ENCODE measurements at places on chromosomes 3 and 15. TPM values are rescaled to one million over a fixed set of nuclear protein-coding genes. Genes with fewer than 3 reads are reported as not detected.

The USP8 gene
- total RNA-seq = 52.1 TPM

DNA sequence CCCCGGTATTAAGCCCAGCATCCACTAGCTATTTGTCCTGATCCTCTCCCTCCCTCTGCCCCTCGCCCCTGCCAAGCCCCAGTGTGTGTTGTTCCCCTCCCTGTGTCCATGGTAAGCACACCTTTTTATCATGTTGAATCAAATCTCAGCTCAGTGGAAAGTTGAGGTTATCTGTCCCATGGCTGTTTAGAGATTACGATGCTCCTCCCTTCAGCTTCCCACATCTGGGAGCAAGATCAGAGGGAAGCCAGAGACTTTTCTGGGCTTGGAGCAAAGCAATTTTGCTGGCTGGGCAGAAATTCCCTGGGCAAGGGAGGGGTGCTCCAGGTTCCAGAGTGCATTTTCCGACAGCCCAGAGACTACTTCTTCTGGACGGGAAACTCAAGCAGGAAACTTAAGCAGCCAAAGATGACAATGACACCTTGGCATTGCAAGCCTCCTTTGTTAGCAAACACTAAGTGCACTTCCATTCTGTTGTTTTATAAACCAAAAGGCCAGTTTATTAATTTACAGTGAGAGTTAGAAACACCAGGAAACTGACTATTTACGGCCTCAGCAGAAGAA is 104.5 kb downstream of the MESD start:
- no peaks in the 10 kb centered on the region for H3K36me3 ChIP-seq
- H3K4me3 ChIP-seq = no peak overlapping the region
- no peaks in the 10 kb centered on the region for H3K4me1 ChIP-seq
- no peak for DNase-seq
- no peak overlapping the region for H3K27ac ChIP-seq

DNA sequence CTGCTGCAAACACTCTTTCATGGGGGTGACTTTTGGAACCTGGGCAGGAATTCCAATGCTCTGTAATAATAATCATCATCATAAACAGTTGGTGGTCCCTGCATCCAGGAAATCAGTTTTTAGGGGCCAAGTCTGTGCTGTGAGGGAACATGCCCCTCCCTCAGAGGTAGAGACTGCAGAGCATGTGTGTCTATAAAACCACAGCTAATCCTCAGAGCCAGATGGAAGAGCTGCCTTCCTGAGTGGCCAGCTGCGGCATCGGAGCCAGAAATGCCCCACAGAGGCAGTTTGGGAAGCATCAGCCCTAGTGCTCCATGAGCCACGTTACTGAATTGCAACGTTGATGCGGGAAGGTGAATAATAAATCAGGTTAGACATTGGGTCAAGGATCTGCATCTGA is 12.9 kb upstream of the TPM1 start:
- DNase-seq = no peak
- peaks cover 6% of the 10 kb centered on the region for H3K4me1 ChIP-seq
- no peak overlapping the region for H3K4me3 ChIP-seq

The HRG gene
- total RNA-seq = not detected

DNA sequence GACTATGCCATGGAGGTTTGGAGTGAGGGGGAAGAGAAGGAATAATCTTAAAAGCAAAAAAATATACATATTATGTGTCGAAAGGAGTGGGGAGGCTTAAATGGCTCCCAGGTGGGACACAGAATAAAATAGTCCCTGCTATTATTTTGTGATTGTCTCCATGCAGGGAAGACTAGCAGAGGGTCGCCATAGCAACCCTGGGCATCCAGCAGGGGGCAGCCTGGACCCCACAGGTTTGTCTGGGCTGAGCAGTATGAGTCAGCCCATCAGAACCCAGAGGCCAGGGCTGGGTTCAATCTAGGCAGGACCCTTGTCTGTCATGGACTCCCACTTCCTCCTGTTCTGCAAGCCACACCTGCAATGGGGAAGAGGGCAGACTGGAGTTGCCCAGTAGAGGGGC is 17.6 kb upstream of the LINGO1 start:
- H3K27ac ChIP-seq = no peak overlapping the region
- H3K36me3 ChIP-seq = no peaks in the 10 kb centered on the region
- no peak for DNase-seq
- H3K27me3 ChIP-seq = no peaks in the 10 kb centered on the region
- no peak overlapping the region for H3K4me3 ChIP-seq
- no peaks in the 10 kb centered on the region for H3K4me1 ChIP-seq

GRCh38 chr3:127671523-127672428 is 976 bp upstream of the ABTB1 start:
- no peaks in the 10 kb centered on the region for H3K27me3 ChIP-seq
- H3K4me3 ChIP-seq = peak overlapping the region; percentile 89
- DNase-seq = no peak
- no peaks in the 10 kb centered on the region for H3K36me3 ChIP-seq
- H3K27ac ChIP-seq = peak overlapping the region; percentile 91

DNA sequence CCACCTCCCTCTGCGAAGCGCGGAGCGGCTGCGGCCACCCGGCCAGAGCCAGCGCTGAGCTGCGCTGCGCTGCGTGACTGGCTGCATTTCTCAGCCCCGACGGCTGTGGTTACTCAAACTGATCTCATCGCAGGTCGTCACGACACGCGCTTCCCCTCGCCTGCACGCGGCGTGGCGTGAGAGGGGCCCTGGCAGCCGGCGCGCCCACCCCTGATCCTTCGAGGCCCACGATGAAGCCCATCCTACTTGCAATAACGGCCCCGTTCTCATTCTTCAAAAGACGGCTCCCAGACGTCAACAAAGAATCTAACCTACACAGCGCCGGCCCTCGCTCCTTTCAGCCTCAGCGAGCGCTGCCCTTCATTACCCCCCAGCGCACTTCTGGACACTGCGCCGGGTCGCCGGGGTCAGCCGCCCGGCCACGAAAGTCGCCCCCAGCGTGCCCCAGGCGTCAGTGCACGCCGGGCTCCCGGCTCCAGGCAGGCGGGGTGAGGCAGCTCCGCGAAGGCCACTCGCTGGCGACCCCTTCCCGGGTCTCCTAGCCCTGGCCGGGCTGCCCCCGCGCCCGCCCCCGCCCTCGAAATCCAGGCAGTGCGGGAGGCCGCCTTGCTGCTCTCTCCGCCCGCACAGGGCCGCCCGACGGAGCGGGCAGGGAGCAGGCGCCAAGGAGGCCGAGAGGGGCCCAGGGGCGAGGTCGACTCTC is 9.9 kb upstream of the LEKR1 start:
- no peaks in the 10 kb centered on the region for H3K36me3 ChIP-seq
- H3K27ac ChIP-seq = peak overlapping the region; percentile 86
- H3K27me3 ChIP-seq = no peaks in the 10 kb centered on the region

DNA sequence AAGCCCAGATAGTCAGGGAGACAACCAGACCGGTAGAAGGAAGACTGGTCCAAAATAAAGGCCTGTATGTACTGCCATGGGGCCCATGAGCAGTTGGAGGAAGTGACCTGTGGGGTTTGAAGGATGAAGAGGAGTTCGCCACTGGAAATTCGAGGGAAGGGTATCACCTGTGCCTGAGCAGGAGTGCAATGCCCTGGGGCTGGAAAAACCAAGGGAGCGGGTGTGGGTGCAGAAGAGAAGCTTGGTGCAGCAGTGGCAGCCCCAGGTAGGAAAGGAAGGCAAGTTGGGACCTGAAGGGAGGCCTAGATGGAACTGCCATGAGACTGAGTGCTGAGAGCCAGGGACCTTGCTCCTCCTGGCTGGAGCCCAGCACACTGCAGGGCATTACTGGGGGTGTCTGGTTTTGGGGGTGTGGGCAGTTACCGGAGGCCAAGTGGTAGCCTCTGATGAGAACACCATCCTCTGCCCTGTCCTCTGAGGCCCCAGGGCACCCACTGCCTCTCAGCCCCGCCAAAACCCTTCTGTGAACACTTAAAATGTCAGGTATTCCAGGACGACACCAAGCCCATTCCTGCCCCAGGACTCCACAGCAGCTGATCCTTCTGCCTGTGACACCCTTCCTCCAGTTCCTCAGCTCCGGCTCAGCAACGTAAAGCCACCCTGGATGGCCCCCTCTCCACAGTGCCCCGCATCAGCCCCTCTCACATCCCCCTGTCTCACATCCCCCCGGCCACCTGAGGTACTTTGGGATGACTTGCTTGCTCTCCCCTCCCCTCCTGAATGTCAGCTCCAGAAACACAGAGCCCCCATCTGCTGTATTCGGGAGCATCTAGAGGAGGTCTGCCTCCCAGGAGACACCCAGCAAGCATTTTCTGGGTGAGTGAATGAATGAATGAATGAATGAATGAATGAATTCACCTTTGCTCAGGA is 42.9 kb downstream of the WNT7A start:
- H3K27me3 ChIP-seq = no peaks in the 10 kb centered on the region
- H3K27ac ChIP-seq = no peak overlapping the region
- H3K4me3 ChIP-seq = no peak overlapping the region
- no peak for DNase-seq
- no peaks in the 10 kb centered on the region for H3K36me3 ChIP-seq

The GOLGA8A gene
- total RNA-seq = 113 TPM

- H3K4me3 ChIP-seq = no peak overlapping the region
- no peaks in the 10 kb centered on the region for H3K4me1 ChIP-seq
- H3K27me3 ChIP-seq = no peaks in the 10 kb centered on the region
- no peaks in the 10 kb centered on the region for H3K36me3 ChIP-seq
- no peak overlapping the region for H3K27ac ChIP-seq
- DNase-seq = no peak
Observed at GRCh38 chr3:10205451-10206165, 40.9 kb downstream of the IRAK2 start.

The MYNN gene
- 19.4 TPM for total RNA-seq

DNA sequence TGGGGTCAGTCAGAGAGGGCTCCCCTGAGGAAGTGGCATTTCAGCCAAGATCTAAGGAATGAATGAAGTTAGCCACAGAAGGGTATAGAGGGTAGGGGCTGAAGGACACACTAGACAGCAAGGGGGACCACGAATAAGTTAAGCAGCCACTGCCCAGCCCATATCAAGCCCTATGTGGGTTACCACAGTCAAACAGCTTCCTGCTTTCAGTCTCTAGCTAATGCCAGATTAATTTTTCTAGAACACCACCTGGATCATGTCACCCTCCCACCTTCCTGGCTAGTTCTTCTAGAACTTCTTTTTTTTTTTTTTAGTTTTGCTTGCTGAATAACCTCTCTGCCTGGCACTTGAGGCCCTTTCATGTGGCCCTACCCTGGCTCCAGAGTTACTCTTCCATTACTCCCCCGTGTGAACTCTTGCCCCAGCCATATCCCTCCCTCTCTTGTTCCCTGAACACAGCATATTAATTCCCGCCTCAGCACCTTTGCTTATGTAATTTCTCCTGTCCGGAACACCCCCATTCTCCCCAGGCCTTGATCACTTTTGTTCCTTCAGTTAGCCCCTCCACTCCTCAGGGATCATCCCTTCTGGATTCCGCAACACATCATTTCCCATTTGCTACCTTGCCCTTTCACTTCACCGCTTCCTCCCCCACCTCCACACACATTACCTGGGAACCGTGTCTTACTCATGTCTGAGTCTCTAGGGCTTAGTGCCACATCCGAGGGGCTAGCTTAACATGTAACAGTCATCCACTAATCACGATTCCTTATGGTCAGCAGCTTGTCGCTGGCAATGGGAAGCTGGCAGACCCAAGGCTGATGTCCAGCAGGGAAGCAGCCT is 20.6 kb upstream of the BNC1 start:
- no peaks in the 10 kb centered on the region for H3K27me3 ChIP-seq
- H3K36me3 ChIP-seq = no peaks in the 10 kb centered on the region
- no peak for DNase-seq

DNA sequence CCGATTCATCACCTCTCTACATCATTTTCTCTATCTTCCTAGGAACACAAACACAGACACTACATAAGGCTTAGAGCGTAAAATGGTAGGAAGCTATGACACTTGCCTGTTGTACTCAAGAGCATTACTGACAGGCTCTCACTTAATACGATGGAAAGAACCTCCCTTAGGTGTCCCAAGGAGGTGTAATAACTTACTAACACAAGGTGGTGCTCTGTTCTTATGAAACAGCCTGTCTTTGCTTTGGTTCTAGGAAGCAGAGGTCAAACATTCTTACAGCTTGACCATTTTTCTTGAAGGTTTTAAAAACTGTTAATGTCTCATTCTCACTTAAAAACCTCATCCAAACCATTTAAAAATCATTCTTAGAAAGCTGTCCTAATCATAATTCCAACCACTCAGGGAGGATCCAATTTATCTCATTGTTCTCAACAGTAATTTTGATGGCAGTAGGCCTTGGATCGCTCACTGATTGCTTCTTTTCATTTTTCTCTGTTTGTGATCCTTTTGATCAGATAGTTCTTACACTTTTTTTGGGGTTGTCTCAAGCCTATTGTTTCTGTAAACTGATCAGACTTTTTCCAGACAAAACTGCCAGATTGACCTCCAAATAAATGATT is 317.8 kb upstream of the AGTR1 start:
- H3K4me1 ChIP-seq = no peaks in the 10 kb centered on the region
- H3K27me3 ChIP-seq = no peaks in the 10 kb centered on the region
- no peak overlapping the region for H3K27ac ChIP-seq

DNA sequence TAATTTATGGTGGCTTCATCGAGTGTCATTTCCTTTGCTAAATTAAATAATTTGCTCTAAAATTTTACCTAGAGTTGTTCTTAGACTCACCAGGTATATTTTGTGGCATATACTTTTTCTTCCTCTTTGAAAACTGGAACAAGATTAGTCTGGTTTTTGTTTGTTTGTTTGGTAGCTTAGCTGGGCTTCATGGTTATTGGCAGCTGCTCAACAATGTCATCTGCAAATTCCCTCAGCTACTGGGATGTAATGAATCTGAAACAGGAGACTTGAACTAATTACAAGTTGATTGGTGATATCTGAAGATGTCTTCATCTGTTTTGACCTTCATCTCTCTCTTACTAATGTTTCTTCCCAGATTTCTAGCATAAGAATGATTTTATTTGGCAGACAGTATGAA is 270.5 kb upstream of the P2RY1 start:
- no peak overlapping the region for H3K27ac ChIP-seq
- DNase-seq = no peak
- no peaks in the 10 kb centered on the region for H3K4me1 ChIP-seq
- no peaks in the 10 kb centered on the region for H3K27me3 ChIP-seq

DNA sequence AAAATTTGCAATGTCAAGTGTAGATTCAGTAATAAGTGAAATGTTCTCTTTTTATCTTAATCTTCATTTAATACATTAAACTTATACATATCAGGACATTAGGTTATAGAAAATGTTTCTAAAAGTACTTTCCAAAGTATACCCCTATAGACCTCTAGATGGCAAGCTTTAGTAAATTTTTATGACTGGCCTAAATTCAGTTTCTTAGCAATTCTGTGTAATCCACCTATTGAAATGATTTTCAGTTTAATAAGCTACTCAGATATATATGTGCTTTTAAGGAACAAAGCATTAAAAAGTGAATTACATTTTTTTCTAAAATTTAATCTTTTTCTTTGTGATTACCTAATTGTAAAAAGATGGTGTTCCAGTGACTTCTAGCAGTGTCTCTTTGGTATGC is 342.2 kb downstream of the GBE1 start:
- H3K4me1 ChIP-seq = no peaks in the 10 kb centered on the region
- no peak overlapping the region for H3K4me3 ChIP-seq
- H3K36me3 ChIP-seq = no peaks in the 10 kb centered on the region
- no peaks in the 10 kb centered on the region for H3K27me3 ChIP-seq

The DAZL gene
- total RNA-seq = not detected

GRCh38 chr3:43071313-43071893 is 34.5 kb downstream of the POMGNT2 start:
- no peak overlapping the region for H3K27ac ChIP-seq
- H3K27me3 ChIP-seq = no peaks in the 10 kb centered on the region
- H3K4me3 ChIP-seq = no peak overlapping the region
- no peak for DNase-seq
- no peaks in the 10 kb centered on the region for H3K36me3 ChIP-seq
- no peaks in the 10 kb centered on the region for H3K4me1 ChIP-seq

- no peak overlapping the region for H3K27ac ChIP-seq
- DNase-seq = no peak
- no peaks in the 10 kb centered on the region for H3K4me1 ChIP-seq
- H3K36me3 ChIP-seq = no peaks in the 10 kb centered on the region
- H3K27me3 ChIP-seq = no peaks in the 10 kb centered on the region
Observed at GRCh38 chr3:43079536-43080332, 26.1 kb downstream of the POMGNT2 start.

The HMG20A gene
- 38.4 TPM for total RNA-seq

Data from Peyer's patch (tissue), 4 donors.